Activated T-cell treated with anti-CD3 and anti-CD28 coated beads for 1 hour (primary cell): ENCODE measurements at places on chromosomes 5 and 9.

DNA sequence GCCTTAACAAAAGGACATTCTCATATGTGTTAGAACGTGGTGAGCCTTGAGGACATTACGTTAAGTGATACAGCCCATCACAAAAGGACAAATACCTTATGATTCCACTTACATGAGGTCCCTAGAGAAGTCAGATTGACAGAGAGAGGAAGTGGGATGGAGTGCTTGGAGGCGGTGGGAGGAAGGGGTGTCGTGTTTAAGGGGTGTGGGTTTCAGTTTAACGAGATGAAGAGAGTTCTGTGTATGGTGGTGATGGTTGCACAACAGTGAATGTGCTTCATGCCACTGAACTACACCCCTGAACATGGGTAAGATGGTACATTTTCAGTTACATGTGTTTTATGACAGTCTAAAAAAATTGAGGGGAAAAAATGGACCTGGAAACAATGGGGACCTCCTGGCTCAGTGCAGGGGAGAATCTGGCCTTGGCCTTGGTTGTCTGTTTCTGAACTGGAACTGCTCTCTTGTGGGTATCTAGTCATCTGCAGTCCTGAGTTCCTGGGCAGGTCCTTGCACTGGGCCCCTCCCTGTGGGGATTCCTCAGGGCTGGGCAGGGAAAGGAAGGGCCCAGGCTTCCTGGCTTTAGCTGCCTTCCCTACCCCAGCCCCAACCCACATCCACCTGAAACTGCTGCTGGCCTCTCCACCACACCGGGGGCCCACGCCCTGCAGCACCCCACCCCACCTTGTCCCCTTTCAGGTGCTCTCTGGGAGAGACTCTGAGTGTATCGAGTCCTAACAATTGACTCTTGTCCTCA is 17.8 kb downstream of the LRRC8A start:
- DNase-seq: no peak

GRCh38 chr9:131461166-131461565 is 41.6 kb upstream of the POMT1 start:
- DNase-seq: no peak

GRCh38 chr9:81562231-81563019 is 126.9 kb downstream of the TLE1 start:
- DNase-seq: no peak

- DNase-seq: no peak
Measured at GRCh38 chr9:20549053-20549452, 73.2 kb downstream of the MLLT3 start.

DNA sequence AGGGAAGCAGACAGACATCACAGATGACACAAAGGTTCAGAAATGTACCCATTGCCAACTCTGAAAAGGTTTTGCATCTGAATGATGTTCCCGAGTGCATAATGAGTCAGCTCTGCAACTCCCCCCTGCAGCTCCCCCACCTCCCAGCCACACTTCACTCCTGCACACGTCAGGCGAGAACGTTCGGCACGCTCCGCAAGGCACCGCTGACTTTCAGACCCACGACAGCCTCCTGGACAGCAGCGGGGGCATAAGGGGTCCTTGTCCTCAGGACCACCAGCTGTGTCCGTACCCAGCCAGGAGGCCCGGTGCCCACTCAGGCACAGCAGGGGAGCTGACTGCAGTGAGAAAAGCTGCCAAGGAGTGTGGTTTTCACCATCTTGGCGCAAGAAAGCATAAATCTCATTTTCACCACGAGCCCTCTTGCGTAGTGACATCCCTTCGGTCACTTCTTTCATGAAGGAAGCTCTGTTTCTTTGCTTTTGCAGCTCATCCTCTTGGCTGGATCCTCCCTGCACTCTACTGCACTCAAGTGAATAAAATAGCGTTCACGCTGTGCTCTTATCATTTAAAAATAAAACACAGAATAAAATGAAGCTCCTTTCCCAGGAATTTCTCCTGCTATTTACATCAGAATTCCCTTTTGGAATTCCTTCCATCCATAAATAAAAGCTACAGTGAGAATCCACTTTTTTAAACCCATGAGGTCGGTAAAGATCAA is 9.9 kb downstream of the GFPT2 start:
- DNase-seq: no peak

DNA sequence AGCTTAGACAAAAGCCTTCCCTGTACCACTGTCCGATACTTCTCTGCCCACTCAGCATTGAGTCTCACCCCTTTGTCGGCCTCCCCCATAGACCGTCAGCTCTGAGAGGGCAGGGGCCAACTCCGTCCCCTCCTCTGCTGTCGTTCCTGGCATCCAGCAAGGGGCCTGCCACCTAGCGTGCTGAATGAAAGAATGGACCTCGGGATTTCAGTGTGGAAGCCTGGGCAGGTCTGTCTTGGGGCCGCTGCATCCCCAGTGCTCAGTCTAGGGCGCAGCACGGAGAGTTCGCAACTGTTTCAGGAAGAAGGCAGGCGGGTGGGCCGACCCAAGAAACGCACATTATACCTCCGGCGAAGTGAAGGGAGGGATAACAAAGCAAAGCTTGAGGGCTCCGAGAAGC is 1.5 kb upstream of the TOR1B start:
- DNase-seq: no peak

- no peak for DNase-seq
Measured at GRCh38 chr5:68522863-68523262, 307.3 kb downstream of the PIK3R1 start.

GRCh38 chr9:112546149-112547012 is 59.8 kb downstream of the KIAA1958 start:
- no peak for DNase-seq

DNA sequence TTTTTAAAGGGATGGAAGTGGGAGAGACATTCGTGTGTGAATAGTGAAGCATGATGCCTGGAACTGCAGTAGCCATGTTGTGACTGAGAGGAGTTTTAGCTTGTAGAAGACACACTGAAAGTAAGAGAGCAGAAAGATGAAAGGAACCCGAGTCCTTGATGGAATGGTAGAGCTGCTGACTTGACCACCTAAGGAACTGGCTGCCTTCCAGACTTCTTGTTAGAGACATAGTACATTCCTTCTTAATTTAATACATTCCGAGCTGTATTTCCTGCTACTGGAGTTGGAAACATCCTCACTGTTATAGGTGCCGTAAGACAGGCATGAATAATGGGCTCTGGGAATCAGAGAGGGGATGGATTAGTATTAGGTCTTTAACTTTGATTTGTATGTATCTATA is 7.4 kb downstream of the CER1 start:
- DNase-seq: no peak

GRCh38 chr9:89911721-89912604 is 307.2 kb downstream of the GADD45G start:
- DNase-seq: no peak

DNA sequence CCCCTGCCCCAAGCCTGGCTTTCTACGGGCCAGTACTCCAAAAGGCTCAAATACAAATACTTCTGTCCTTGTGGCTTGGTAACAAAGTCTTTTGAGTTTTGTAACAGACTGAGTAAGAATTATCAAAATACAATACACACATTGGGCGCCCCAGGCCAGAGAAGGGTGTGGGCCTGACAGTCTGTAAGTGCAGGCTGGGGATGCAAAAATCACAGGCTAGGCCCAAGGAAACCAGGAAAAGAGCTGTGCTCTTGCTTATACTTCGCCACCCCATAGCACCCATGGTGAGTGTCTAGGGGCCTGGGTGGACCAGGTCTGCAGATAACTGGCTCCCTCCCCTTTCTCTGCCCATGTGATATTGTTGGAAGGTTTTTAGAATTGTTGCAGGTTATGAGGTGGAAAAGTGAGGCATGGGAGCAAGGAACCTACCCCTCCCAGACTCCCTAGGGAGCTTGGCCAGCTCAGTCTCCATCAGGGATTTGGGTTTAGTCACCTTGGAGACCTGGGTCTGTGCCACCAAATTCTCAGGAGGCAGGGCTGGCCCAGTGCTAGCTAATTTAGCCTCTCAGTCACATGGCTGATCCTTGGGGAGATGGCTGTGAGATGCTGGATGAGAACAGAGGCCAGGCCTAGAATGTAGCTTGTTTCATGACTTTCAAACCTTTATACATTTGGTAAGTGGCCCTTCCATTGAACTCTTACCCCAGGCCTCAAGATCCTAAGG is 72.9 kb downstream of the TARS1 start:
- no peak for DNase-seq

GRCh38 chr5:170216257-170216864 is 16.4 kb upstream of the C5orf58 start:
- DNase-seq: no peak

DNA sequence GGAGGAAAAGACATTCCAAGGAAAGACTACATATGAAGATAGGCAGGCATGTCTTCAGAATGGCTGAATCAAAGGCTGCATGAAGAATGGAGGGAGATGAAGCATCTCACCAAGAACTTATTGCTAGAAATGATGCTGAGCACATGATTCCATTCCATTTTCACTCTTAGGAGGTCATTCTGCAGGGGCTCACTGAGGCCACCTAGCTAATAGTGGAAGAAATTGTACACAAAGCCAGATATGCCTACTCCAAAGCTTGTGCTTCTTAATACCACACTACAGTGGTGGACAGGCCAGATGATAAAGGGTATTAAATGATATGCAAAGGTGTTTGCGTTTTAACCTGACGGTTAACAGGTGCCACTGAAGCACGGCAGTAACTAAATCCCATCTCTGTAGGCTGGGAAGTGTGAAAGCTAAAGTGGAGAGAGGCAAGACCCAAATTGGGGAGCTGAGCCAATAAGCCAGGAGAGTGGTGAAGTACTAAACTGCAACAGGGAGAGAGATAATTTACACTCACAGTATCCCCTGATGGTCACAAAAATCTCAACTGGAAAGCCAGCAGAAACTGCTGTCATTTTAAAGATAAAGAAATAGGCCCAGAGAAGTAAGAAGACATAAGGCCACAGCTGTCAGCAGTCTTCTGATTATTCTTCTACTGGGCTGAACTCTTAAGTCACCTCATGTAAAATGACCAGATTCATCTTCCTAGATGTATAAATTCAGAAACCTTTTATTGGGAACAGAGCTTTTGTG is 14.6 kb downstream of the NDUFA8 start:
- DNase-seq: no peak

- no peak for DNase-seq
Measured at GRCh38 chr5:111676466-111676865, 80.5 kb downstream of the NREP start.

- DNase-seq: no peak
Measured at GRCh38 chr5:169280286-169280685, 20.7 kb downstream of the SLIT3 start.

GRCh38 chr5:72760259-72760658 is 56.2 kb upstream of the TNPO1 start:
- DNase-seq: no peak

DNA sequence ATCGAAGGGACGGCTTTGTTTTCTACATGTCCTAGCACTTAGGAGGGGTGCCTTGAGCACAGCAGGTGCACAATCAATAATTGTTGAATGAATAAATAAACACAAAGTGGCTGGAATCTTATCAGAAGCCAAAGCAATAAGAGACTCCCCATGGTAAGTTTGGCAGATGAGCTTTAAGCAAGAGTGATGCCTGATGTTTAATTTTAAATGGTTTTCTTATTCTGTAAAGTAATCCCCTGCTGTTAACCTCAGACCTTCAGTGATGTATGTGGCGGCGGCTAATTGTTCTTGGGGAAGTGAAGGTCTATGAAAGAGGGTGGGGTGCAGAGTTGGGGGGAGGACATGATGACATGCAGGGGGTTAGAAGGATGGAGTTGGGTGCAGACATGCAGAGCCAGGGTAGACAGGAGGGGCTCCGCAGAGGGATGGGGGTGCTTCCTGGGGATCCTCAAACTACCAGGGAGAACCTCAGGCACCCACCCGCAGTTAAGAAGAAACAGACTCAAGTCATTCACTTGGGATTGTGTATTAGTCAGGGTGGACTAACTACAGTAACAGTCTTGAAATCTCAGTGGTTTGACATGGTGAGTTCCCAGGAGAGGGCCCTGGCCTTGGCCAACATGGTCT is 65.7 kb upstream of the SHB start:
- no peak for DNase-seq

DNA sequence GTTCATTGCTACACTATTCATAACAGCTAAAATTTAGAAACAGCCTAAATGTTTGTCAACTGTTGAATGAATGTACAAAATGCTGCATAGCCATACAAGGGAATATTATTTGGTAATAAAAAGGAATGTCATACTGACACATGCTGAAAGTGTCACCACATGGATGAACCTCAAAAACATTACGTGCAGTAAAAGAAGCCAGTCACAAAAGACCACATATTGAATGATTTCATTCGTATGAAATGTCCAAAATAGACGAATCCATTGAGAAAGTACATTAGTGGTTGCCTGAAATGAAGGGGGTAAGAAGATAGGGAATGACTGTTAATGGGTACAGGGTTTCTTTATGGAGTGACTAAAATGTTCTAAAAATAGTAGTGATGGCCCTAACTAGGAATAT is 11.6 kb upstream of the ECM2 start:
- no peak for DNase-seq

DNA sequence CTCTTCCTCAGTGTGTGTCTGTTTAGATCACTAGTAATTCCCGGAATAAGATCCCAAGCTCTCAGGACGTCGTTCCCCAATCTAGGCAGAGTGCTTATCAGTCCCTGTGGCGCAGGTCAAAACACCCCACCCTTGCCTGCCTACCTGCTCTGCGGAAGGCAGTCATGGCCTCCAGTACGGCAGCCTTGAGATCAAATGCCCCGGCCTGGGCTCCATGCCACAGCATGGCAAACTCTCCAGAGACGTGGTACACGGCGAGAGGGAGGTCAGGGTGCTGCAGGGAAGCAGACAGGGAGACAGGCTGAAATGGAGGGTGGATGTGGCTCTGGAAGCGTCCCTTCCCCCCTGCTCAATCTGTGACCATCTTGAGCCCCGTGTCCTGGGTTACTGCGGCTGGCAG is 12.0 kb upstream of the HDHD3 start:
- no peak for DNase-seq

GRCh38 chr5:118193194-118193905 is 795.0 kb downstream of the DTWD2 start:
- no peak for DNase-seq

DNA sequence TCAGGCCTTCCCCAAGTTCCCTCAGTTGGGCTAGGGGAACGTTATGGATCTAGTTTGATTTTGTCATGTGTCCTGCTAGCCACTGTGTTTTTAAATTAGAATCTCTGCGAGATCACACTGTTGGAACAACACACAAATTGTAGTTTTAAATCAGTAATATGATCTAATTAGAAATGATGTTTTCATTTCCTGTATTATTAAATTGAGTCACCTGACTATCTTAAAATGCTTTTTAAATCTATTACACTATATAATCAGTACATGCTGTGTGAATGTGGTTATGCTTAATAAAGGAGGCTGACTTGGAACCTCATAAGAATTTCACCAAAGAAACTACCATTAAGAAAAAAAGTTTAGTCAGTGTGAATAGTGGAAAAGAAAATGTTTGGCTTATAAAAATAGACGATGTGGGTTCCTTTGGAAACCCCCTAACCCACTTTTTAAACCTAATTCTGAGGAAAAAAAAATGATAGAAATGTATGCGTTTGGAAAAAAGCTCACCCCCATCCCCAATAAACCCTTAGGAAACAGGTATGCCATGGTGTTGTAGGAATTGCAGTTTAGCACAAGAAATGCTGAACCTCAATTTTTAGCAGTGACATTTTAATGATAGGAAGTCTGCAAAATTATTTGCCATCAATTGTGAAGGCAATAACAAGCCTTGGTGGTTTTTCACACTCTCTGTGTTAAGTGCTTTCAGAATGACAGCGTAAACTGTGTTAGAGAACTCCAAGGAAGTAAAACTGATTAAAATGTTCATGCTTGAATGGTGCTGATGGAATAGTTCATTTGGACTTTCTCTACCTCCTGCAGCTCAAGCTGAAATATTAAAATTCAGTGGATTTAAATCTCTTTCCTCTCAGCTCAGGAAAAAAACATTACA is 59.0 kb downstream of the TLE4 start:
- DNase-seq: no peak

GRCh38 chr5:58773744-58774441 is 191.0 kb downstream of the RAB3C start:
- no peak for DNase-seq
